Type B pancreatic cell (in vitro differentiated cells): ENCODE measurements at places on chromosomes 6 and 20. TPM values are rescaled to one million over a fixed set of nuclear protein-coding genes. Genes with fewer than 3 reads are reported as not detected.

The ASXL1 gene
- 94.4 and 157 TPM in 2 replicates for total RNA-seq

The NSFL1C gene
- total RNA-seq = 79.2 and 81.0 TPM in 2 replicates

The BEND3 gene
- 9.6 and 14.4 TPM in 2 replicates for total RNA-seq

The EDEM2 gene
- total RNA-seq = 27.3 and 33.1 TPM in 2 replicates

The MMP24 gene
- total RNA-seq = 2.2 and 2.6 TPM in 2 replicates

The KHDC1 gene
- 2.0 and 5.3 TPM in 2 replicates for total RNA-seq

The LPA gene
- 0.31 and 0.56 TPM in 2 replicates for total RNA-seq

The WFDC6 gene
- 0.50 TPM in 1 of 2 replicates, not detected in the other for total RNA-seq

The CASS4 gene
- total RNA-seq = 0.38 and 0.56 TPM in 2 replicates

The GGTLC1 gene
- total RNA-seq = not detected in 2 replicates

GRCh38 chr6:7568021-7568420, 22.0 kb upstream of the SNRNP48 start:
- H3K27me3 ChIP-seq = no peaks in the 10 kb centered on the region
- DNase-seq = no peak
- H3K27ac ChIP-seq = no peak overlapping the region
- H3K4me1 ChIP-seq = no peaks in the 10 kb centered on the region
- no peak overlapping the region for H3K4me3 ChIP-seq
- H3K36me3 ChIP-seq = peaks cover 46% of the 10 kb centered on the region

DNA sequence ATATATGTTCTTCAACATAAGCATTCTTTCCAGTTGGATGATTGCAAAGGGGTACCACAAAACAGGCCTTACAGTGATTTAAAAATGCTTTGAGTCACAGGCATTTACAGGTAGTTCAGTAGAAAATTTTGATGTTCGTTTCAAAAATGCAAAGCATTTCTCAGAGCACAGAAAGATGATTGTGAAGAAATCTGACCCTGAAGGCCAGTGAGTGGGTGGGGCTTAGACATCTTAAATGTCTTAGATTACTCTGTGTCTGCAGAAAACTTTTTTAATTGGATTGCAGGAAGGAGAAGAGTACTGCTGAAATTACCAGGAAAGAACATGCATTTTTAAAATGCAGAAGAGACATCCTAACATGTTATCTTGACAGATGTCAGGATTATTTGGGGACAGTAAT, 268.3 kb downstream of the CDKAL1 start:
- peaks cover 17% of the 10 kb centered on the region for H3K36me3 ChIP-seq
- no peaks in the 10 kb centered on the region for H3K27me3 ChIP-seq
- no peak overlapping the region for H3K27ac ChIP-seq
- H3K4me3 ChIP-seq = no peak overlapping the region
- H3K4me1 ChIP-seq = peaks cover 13% of the 10 kb centered on the region
- no peak for DNase-seq

GRCh38 chr6:121603486-121603885, 168.0 kb downstream of the GJA1 start:
- H3K27ac ChIP-seq = no peak overlapping the region
- no peaks in the 10 kb centered on the region for H3K4me1 ChIP-seq
- H3K4me3 ChIP-seq = no peak overlapping the region
- no peaks in the 10 kb centered on the region for H3K36me3 ChIP-seq

DNA sequence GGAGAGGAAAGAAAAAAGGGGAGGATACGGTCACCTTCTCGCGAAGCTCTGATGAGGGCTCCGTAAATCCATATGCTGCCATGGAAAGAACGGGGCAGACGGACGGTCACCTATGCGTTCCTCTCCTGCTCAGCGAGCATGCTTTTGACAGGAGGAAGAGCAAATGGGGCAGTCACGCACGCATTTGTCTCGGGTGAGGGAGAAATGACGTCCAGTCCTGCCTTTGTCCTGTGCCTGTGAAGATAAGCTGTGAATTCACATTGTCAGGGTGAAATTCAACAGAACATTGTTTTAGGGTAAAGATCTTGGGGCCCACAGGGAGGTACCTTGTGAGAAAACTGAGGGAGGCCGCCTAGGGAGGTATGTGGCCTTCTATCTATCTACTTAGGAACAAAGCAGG, 83.8 kb downstream of the IRF4 start:
- H3K27me3 ChIP-seq = peaks cover 15% of the 10 kb centered on the region
- no peak overlapping the region for H3K27ac ChIP-seq
- no peak for DNase-seq

DNA sequence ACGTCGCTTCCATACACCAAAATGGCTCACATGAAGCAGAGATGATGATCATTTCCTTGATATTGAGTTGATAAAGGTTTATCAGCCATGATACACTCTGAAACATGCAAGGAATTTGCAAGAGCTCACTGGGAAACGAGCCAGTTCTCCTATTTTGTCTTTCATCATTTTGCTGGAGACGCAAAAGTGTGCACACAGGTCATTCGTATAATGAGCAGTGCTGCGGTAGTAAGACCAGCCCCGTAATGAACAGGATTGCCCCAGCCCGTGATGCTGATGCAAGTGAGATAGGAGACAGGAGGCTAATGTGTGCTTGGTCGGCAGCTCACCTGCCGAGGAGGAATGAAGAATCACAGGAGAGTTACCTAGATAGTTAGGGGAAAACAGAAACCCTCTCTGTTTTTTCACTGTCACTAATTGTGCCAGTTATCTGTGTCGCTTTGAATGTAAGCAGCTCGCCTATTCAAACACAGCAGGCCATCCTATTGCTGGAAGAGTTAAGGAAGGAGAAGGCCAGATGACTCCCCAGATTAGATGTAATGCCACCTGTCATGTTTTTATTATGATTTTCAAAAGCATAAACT, 391.8 kb downstream of the SAMD5 start:
- H3K4me1 ChIP-seq = no peaks in the 10 kb centered on the region
- no peak overlapping the region for H3K27ac ChIP-seq
- no peaks in the 10 kb centered on the region for H3K36me3 ChIP-seq
- no peak overlapping the region for H3K4me3 ChIP-seq
- H3K27me3 ChIP-seq = no peaks in the 10 kb centered on the region

- peaks cover 6% of the 10 kb centered on the region for H3K4me1 ChIP-seq
- no peak overlapping the region for H3K4me3 ChIP-seq
- H3K27ac ChIP-seq = no peak overlapping the region
Observed at GRCh38 chr6:88629838-88630494, 333.5 kb downstream of the RNGTT start.

- H3K36me3 ChIP-seq = no peaks in the 10 kb centered on the region
- peaks cover 5% of the 10 kb centered on the region for H3K4me1 ChIP-seq
- H3K27me3 ChIP-seq = peaks cover 32% of the 10 kb centered on the region
- DNase-seq = no peak
Observed at GRCh38 chr20:64099086-64099786, 8.1 kb downstream of the NPBWR2 start.

GRCh38 chr6:143621876-143622605, 55.7 kb upstream of the PHACTR2 start:
- H3K4me1 ChIP-seq = peaks cover 10% of the 10 kb centered on the region
- H3K36me3 ChIP-seq = no peaks in the 10 kb centered on the region
- no peak overlapping the region for H3K4me3 ChIP-seq
- H3K27me3 ChIP-seq = no peaks in the 10 kb centered on the region

- H3K36me3 ChIP-seq = no peaks in the 10 kb centered on the region
- H3K4me3 ChIP-seq = no peak overlapping the region
- H3K27me3 ChIP-seq = peaks cover 5% of the 10 kb centered on the region
- DNase-seq = no peak
Observed at GRCh38 chr6:155504848-155505607, 49.4 kb upstream of the NOX3 start.

DNA sequence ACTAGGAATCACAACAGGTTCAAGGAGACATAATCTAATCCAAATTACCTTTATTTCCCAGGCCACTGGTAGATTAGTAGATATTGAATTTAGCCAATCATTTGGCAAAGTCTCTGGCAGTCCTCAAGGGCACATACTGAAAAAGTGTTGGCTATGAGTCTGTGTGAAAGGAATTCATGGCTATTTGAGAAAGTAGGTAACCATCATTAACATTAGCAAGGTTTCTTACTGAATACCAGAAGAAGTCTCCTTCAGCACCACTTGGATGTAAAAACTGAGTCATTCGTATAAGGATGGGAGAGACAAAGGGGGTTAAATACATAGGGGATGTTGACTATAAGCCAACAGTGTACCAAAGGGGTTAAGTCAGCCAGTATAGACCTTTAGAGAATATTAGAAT, 36.7 kb downstream of the AGPAT4 start:
- H3K36me3 ChIP-seq = peaks cover 26% of the 10 kb centered on the region
- no peak overlapping the region for H3K4me3 ChIP-seq
- no peak for DNase-seq

- no peaks in the 10 kb centered on the region for H3K4me1 ChIP-seq
- no peaks in the 10 kb centered on the region for H3K36me3 ChIP-seq
- DNase-seq = no peak
- peaks cover 38% of the 10 kb centered on the region for H3K27me3 ChIP-seq
- no peak overlapping the region for H3K4me3 ChIP-seq
Observed at GRCh38 chr6:166104107-166104506, 63.5 kb downstream of the TBXT start.

DNA sequence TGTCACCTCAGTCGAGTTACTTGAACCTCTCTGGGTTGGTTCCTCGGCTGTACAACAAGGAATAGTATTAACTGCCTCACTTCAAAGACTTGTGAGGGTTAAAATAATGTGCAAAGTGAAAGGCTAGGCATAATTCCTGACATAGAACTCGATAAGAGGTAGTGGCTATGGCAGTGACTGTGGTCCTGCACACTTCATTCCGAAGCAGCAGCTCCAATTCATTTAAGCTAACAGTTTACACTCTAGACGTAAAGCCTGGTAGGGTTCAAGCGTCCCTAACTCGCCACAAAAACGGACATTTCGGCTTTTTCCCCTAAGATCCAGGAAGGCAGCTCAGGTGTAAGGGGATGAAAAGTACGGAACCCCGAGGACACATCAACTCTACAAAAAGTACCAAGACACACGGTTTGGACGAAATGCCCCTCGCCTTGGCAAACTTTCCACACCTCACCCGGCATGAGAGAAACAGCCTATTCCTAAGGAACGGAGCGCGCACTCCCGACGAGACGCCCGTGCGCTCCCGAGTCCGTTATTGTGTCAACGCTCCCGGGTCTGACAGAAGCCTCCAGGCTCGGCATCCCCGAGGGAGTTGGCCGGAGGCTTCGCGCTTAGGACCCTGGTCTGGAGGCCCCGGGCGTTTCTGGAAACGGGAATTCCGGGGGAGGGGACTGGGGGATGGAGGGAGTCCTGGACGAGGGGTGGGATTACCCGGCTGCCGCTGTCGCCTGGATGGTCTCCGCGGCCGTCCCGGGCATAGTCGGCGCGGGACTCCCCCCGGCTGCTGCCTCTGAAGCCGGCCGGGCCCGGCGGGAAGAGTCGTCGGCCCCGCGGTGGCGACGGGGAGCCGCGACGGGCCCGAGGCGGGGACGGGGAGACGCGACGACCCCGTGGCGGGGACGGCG, 937 bp downstream of the ZNF318 start:
- H3K27me3 ChIP-seq = no peaks in the 10 kb centered on the region
- H3K4me3 ChIP-seq = peak overlapping the region; percentile 93
- peaks cover 10% of the 10 kb centered on the region for H3K4me1 ChIP-seq
- DNase-seq = no peak
- H3K27ac ChIP-seq = peak overlapping the region; percentile 65

- peaks cover 12% of the 10 kb centered on the region for H3K27me3 ChIP-seq
- peak overlapping the region; percentile 11 for H3K4me3 ChIP-seq
- no peak overlapping the region for H3K27ac ChIP-seq
- H3K4me1 ChIP-seq = peaks cover 14% of the 10 kb centered on the region
- no peak for DNase-seq
Observed at GRCh38 chr6:160248538-160248937, 10.1 kb downstream of the SLC22A2 start.

DNA sequence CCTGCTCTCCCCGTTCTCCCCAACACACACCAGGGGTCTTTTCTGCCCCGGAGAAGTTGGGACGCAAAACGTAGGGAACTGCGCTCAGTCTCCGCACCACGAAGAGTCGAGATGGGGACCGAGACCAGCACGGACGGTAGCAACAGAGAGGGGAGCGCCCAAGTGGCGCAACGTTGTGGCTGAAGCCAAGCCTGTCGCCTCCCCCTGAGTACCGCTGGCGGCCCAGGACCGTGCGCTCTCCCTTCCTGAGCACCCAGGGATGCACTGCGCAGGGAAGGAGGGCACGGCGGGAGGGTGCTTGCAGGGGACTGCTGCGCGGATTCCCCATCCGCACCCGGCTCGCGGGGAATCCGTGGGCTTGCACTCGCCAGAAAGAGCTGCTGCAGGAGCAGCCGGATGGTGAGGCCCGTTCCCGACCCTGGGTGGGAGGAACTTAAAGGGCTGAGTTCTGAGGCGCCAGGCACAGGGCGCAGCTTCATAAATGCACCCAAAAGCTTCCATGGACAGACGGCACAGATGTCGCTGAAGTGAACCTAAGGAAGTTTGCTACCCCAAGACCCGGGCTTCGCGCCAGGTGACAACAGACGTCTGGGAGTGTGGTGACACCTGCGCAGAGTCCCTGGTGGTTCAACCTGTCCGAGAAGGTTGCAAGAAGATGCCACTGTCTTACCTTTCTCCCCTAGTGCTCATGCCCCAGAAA, 178.7 kb downstream of the TBXT start:
- H3K4me1 ChIP-seq = peaks cover 14% of the 10 kb centered on the region
- H3K27me3 ChIP-seq = peaks cover 96% of the 10 kb centered on the region
- peak overlapping the region; percentile 87 for H3K4me3 ChIP-seq
- DNase-seq = no peak
- no peaks in the 10 kb centered on the region for H3K36me3 ChIP-seq

DNA sequence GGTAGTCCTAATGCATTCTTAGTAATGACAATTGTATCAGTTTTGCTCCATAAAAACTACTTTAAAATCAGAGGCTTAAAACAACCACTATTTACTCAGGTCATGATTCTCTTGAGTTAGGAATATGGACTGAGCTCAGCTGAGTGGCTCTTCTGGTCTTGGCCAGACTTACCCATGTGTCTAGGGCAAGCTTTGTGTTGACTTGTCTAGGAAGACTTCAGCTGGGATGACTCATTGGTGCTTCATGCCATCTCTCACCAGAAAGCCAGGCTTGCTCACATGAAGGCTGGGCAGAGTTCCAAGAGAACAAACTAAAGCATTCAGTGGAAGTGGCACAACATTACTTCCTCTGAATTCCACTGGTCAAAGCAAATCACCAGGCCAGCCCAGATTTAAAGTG, 155.3 kb downstream of the DHX35 start:
- peaks cover 12% of the 10 kb centered on the region for H3K27me3 ChIP-seq
- peaks cover 10% of the 10 kb centered on the region for H3K4me1 ChIP-seq
- no peak overlapping the region for H3K27ac ChIP-seq
- no peak for DNase-seq
- no peaks in the 10 kb centered on the region for H3K36me3 ChIP-seq

DNA sequence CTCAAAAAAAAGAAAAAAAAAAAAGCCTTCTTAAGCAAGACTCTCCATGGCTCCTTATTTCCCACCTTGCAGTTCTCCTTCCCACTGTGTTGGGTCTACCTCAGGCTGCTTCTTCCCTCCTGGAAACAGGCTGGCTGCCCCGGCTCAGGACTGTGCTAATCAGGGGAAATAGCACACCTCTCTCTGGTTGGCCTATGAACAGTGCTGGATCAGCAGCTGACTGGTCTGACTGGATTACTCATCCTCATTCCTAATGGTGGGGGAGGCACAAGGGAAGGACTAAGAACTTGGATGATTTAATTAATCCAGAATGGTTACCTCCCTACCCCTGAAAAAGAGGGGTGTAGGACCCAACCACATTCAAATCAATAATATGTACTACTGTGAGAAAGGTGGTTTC, 3.9 kb upstream of the SRSF3 start:
- DNase-seq = no peak
- peaks cover 9% of the 10 kb centered on the region for H3K36me3 ChIP-seq
- H3K27ac ChIP-seq = peak overlapping the region; percentile 72
- H3K4me3 ChIP-seq = peak overlapping the region; percentile 54
- peaks cover 13% of the 10 kb centered on the region for H3K4me1 ChIP-seq
